ENCODE measurements at places on chromosomes 3 and 15.

- DNase-seq, result no peak
Measured at GRCh38 chr15:74226761-74227540, 9.2 kb upstream of the CCDC33 start.

- DNase-seq, result no peak
Measured at GRCh38 chr3:135451037-135451785, 514.3 kb upstream of the PPP2R3A start.

GRCh38 chr3:107206141-107206540, 171.1 kb upstream of the CCDC54 start:
- DNase-seq, result peak; percentile 73

DNA sequence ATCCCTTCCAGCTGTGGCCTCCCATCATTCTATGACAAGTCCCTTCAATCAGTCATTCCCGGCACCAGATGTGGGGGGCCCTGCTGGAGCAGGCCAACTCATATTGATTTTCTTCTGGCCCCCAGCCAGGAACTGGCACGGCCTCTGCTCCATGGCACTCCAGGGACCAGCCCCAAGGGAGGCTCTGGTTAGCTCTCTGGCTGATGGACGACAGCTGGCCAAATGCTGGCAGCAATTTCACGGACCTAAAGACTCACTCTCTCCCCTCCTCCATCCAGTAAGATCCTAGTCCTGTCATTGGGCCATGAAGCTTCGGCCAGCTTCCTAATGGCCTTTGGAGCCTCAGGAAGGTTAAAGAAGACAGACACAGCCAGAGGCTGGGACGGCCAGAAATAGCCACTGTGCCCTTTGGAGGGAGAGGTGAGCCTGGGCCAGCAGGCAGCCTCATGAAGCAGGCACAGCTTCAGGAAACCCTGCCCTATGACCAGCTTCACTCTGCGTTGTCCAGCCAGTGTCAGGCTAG, 131.0 kb downstream of the MEX3B start:
- DNase-seq, result no peak
